ENCODE measurements at places on chromosomes 16 and 17. TPM values are rescaled to one million over a fixed set of nuclear protein-coding genes. Genes with fewer than 3 reads are reported as not detected.

Gene CA10
- 1.2 TPM for total RNA-seq

Gene NLGN2
- 9.3 TPM for total RNA-seq

Gene FNDC8
- total RNA-seq: not detected

Gene MT1F
- total RNA-seq: 8.2 TPM

Gene TERB1
- total RNA-seq: 0.41 TPM

Gene GSG1L2
- total RNA-seq: not detected

Gene ENPP7
- not detected for total RNA-seq

Gene HSD11B2
- 7.8 TPM for total RNA-seq

Gene MYH3
- 9,382 TPM for total RNA-seq

All from tongue (tissue), 3 donors.